ENCODE measurements at places on chromosomes 6 and 20. TPM values are rescaled to one million over a fixed set of nuclear protein-coding genes. Genes with fewer than 3 reads are reported as not detected.

The PTK6 gene
- total RNA-seq, result not detected

The ACTL10 gene
- 1.6 TPM for total RNA-seq

The DLL1 gene
- 18.2 TPM for total RNA-seq

The TSHZ2 gene
- 1.9 TPM for total RNA-seq

The FRMD1 gene
- total RNA-seq, result not detected

The SNX3 gene
- total RNA-seq, result 93.9 TPM

The HLA-DRB5 gene
- not detected for total RNA-seq

The CD2AP gene
- 33.2 TPM for total RNA-seq

The HSPA1L gene
- total RNA-seq, result 3.1 TPM

The TCF15 gene
- not detected for total RNA-seq

The ADGRF5 gene
- total RNA-seq, result 11.3 TPM

The MUC22 gene
- total RNA-seq, result not detected

The WFDC12 gene
- total RNA-seq, result not detected

The THBS2 gene
- 8.5 TPM for total RNA-seq

The CST4 gene
- total RNA-seq, result not detected
